Trophoblast cell (in vitro differentiated cells and primary cell): ENCODE measurements at places on chromosomes 4 and X.

GRCh38 chr4:53478671-53479456, 101.4 kb downstream of the FIP1L1 start:
- peaks cover 7% of the 10 kb centered on the region for H3K4me1 ChIP-seq
- H3K27ac ChIP-seq: no peak overlapping the region
- no peak for DNase-seq

- H3K4me1 ChIP-seq: no peaks in the 10 kb centered on the region
- H3K4me3 ChIP-seq: no peak overlapping the region
- no peaks in the 10 kb centered on the region for H3K27me3 ChIP-seq
- DNase-seq: no peak
Measured at GRCh38 chrX:87679849-87680248, 162.2 kb downstream of the KLHL4 start.

GRCh38 chr4:111066447-111066846, 443.6 kb upstream of the PITX2 start:
- no peak overlapping the region for H3K4me3 ChIP-seq
- DNase-seq: no peak
- no peaks in the 10 kb centered on the region for H3K36me3 ChIP-seq
- no peaks in the 10 kb centered on the region for H3K27me3 ChIP-seq

DNA sequence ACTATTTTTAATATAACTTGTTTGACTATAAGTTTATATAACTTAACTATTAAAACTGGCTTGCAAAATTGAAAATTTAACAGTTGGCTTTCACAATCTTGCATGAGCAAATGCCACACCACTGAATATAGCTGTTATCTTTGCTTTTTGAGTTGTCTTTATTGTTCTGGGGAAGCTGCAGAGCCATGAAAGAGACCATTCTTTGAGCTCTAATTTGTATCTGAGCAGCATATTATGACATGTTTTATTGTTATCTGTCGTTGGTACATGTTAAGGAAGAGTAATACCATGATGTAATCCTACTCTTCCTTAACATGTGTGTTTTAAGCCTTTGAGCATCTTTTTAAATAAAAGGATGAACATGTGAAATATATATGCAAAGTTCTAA, 97.1 kb upstream of the ANK2 start:
- no peaks in the 10 kb centered on the region for H3K36me3 ChIP-seq
- no peaks in the 10 kb centered on the region for H3K4me1 ChIP-seq
- no peak for DNase-seq

- no peaks in the 10 kb centered on the region for H3K27me3 ChIP-seq
- no peaks in the 10 kb centered on the region for H3K36me3 ChIP-seq
- no peak for DNase-seq
- H3K4me1 ChIP-seq: no peaks in the 10 kb centered on the region
Measured at GRCh38 chr4:103050736-103051436, 25.7 kb downstream of the SLC9B2 start.

DNA sequence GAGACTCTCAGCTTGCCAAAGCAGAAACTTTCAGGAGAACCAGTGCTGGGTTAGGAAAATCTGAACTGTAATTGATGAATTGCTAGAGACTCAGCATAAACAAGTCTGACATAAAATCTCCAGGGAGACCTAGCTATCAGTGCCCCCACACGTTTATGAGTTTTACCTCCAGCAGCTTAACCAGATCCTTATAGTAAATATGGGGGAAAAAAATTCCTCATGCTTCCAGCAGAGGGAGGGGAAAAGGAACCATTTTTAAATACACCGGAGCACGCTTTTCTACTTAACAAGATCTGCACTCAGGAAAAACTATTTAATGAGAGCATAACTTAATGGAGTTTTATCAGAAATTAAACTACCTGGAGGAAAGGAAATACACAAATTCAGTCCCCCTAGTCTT, 1040.7 kb upstream of the INTU start:
- no peaks in the 10 kb centered on the region for H3K4me1 ChIP-seq
- no peak overlapping the region for H3K4me3 ChIP-seq
- no peaks in the 10 kb centered on the region for H3K36me3 ChIP-seq

DNA sequence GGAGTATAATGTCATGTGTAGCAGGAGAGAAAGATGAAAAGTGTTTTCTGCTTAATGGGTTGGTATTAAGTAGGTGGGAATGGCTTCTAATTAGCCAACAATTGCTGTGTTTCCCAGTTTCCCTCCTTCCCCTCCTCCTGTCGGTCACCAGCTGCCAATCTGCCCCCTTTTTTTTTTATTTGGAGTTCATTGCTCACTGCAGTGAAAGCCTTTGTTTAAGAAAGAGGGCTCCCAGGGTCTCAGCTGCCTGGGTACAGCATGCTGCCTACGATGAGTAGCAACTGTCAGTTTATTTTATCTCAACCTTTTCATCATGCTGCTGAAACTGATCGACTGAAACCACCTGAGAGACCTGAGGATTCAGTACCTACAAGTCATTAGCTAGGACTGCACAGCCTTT, 149.0 kb downstream of the POU4F2 start:
- no peaks in the 10 kb centered on the region for H3K27me3 ChIP-seq
- no peak for DNase-seq
- H3K27ac ChIP-seq: no peak overlapping the region
